ENCODE measurements at places on chromosomes 1 and 21. TPM values are rescaled to one million over a fixed set of nuclear protein-coding genes. Genes with fewer than 3 reads are reported as not detected.

DNA sequence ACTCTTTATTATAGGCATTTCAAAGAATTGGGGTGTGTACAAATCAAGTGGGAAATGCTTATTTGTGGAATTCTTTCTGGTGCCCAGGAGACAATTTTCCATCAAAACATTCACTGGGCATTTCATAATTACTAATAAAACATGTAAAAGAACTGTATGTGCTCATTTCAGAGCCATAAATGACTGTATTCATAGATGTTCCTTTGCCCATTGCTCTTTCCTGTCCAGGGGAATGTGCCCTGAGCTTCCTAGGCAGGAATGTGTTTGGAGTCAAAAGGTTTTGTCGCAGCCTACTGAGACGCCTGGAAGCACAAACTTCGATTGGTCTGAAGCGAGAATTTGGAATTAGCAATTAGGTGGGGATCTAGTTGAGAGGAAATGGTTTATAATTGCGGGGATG is 43.7 kb upstream of the EXOSC10 start:
- H3K4me3 ChIP-seq: no peak overlapping the region
- H3K4me1 ChIP-seq: no peaks in the 10 kb centered on the region
- H3K27ac ChIP-seq: no peak overlapping the region
- H3K36me3 ChIP-seq: peaks cover 83% of the 10 kb centered on the region
- no peak for DNase-seq
- H3K27me3 ChIP-seq: no peaks in the 10 kb centered on the region

DNA sequence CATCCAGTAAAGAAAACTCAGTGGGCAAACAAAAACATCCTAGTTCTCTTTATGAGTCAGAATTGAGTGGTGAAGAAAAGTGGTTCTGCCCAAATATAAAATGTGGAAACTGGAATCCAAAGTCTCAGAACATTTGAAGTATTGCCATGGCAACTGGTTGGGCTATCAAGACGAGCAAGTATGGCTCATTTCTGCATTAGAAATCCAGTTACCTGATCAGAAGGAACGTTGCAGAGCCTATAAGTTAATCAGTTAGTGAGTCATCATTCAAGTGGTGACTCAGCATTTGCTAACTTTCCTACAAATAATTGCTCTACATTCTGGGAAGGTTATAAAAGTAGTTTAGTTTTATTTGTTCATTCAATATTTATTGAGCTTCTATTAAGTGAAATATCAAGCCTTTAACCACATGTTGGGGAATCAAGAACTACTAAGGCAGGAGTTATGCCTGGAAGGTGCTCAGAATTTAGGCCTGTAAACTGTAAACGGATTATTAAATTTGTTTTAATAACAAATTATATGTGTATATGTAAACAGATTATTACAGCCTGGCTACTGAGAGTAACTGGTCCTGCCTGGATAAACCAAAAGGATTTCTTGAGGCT is 104.3 kb downstream of the PAPPA2 start:
- no peak overlapping the region for H3K27ac ChIP-seq
- no peak for DNase-seq
- H3K4me1 ChIP-seq: peaks cover 6% of the 10 kb centered on the region
- no peak overlapping the region for H3K4me3 ChIP-seq
- no peaks in the 10 kb centered on the region for H3K27me3 ChIP-seq

The BACE2 gene
- 0.16 TPM for polyA plus RNA-seq

The SLAMF9 gene
- not detected for polyA plus RNA-seq

The NEGR1 gene
- not detected for polyA plus RNA-seq

GRCh38 chr1:11568687-11569086 is 85.5 kb downstream of the FBXO2 start:
- H3K4me3 ChIP-seq: no peak overlapping the region

DNA sequence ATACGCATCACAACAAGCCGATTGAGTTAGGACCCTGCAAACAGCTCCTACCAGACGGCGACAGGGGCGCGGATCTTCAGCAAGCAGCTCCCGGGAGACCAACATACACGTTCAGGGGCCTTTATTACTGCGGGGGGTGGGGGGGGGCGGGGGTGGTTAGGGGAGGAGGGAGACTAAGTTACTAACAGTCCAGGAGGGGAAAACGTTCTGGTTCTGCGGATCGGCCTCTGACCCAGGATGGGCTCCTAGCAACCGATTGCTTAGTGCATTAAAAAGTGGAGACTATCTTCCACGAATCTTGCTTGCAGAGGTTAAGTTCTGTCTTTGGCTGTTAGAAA is 162.0 kb downstream of the RUNX1 start:
- peak overlapping the region; percentile 68 for H3K4me3 ChIP-seq
- peaks cover 32% of the 10 kb centered on the region for H3K4me1 ChIP-seq
- H3K27me3 ChIP-seq: no peaks in the 10 kb centered on the region
- DNase-seq: peak; percentile 41
- peaks cover 25% of the 10 kb centered on the region for H3K36me3 ChIP-seq
- H3K27ac ChIP-seq: peak overlapping the region; percentile 44

The AKNAD1 gene
- not detected for polyA plus RNA-seq

DNA sequence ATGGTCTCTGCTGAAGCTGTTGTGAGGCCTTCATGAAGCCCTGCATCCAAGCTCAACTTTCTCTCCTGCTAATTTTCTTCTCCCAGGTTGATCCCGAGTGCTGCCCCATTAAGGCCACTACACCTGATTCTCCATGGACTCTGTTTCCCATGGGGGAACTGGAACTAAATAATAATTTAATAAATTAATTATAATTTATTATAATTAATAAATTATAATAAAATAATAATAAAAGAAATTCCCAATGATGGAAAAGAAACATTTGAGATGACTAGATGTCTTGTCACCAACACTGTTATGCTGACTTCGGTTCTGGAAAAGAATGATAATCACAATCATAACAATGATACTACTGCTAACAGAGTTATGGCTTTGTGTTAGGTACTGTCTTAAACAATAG is 211.2 kb upstream of the ZP4 start:
- no peak for DNase-seq
- no peaks in the 10 kb centered on the region for H3K4me1 ChIP-seq
- H3K36me3 ChIP-seq: no peaks in the 10 kb centered on the region
- no peaks in the 10 kb centered on the region for H3K27me3 ChIP-seq
- H3K4me3 ChIP-seq: no peak overlapping the region

The RGS8 gene
- not detected for polyA plus RNA-seq

The GJA8 gene
- not detected for polyA plus RNA-seq

Data from K562 (cell line).